ENCODE measurements at places on chromosomes 6 and 20.

DNA sequence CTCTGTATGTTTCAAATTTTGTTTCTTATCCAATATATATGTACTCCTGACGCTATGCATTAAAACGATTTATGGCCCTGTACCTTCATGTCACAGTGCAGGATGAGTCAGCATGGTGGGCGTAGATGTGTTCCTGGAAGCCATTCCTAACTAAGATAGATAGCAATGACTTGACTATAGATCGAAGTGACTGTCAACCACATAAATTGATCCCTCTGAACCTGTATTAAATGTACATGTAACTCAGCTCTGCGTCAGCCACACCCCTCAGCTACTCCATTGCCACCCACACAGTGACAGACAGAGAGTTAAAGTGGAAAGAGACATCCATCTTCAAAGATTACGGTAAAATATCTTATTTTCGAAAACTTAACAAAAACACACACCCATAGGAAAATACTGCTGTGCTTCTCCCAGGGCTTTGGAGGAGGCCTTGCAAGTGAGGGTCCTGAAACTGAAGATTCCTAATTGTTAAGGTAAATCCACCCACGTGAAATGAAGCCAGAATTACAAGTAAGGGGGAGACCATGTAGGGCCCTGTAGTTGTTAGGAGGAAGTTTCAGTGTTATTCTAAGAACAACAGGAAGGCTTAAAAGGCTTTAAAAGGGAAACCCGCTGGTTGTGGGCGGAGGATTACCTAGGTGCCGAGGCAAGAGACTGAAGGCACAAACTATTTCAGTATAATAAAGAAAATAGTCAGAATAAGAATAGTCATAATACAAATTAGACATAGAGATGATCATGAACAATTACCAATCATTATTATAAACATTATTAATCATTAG lies 10.3 kb upstream of the RAD21L1 start:
- DNase-seq: no peak

DNA sequence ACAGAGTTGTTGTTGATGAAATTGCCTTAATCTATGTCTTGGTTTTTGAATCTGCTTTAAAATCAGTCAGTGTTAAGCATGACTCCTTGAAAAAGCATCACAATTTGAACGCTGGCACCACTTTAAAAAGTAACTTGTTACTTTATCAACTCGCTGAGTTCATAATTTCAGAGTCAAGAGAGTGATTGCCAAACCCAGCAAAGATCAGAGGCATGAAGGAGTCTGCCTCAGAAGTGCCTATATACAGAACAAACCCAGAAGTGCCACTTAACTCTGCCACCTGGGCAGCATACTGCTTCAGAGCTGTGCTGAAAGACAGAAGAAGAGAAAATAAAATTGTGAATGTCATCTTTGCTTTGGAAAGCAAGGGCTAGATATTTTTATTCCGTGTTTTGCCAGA lies 73.6 kb upstream of the HCRTR2 start:
- DNase-seq: no peak

DNA sequence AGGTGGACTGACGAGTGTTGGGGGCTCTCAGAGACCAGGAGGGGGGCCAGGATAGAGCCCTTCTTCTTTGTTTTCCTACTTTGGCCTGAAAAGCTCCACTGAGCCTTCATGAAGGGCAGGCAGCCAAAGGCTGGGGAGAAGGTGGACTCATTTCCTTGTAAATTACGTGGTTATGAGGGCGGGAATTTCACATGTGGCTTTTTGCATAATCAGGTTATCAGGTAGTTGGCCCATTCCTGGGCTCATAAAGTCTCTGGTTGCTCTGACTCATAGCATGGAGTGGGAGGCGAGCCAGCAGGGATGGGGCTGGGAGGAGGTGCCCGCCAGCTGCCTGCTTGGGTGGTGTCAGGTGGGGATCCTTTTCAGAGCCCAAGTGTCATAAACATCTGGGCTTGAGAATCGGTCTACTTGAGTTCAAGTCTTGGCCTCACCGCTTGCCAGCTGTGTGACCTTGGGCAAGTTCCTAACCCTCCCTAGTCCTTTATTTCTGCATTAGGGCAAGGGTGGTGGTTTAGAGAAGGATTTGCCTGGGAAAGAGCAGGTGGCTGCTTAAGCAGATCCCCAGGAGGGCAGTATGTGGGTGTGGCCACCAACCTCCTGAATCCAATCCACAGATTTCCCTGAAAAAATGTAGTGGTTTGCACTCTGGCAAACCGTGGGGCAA lies 26.5 kb upstream of the RNF24 start:
- no peak for DNase-seq

GRCh38 chr20:63519668-63520503 lies 679 bp upstream of the PPDPF start:
- peak; percentile 57 for DNase-seq

DNA sequence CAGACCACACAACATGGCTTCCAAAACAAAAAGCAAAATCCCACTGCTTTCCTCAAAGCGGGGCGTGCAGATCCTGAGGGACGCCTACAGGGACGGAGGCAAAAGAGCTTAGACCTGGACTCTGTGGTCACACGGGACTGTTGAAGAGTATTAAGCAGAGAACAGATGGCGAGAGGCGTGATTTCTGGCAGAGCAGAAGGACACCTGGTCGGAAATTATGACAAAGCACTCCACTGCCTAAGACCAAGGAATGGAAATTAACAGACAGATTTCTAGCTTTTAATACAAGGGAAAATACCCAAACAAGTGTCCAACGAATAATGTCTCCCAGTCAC lies 15.4 kb downstream of the CST7 start:
- no peak for DNase-seq

DNA sequence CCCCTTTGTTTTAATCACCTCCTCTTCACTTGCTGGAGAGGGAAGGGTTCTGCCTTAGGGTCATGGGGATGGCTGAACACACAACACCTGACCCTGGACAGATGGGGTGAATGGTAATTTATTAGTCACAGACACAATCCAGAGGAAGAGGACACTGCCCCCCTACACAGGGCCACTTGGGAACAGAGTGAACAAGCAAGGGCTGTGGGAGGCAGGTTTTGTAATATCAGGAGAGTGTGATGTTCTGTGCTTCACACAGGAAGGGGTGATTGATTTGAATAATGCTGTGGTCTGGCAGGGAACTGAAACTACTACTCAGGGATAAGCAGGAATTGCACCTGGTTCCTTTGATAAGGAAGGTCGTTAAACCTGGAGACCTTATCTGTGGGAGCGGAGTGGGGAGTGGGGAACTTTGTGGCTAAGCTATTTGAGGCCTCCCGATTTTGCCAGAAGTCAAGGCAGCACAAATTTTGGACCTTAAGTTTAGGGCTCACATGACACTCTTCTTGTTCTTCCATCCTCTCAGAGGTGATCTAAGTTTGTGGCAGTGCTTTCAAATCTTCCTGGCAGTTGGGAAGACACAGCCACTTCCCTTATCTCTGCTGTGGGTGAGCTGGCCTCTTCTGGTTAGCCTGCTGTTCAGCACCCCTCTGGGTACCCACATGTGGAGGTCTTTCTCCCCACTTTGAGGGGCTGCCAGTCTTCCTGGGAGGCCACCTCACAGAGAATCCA lies 77.8 kb downstream of the CD164 start:
- DNase-seq: no peak

- no peak for DNase-seq
Measured at GRCh38 chr20:48816282-48817205, 11.3 kb downstream of the PREX1 start.

DNA sequence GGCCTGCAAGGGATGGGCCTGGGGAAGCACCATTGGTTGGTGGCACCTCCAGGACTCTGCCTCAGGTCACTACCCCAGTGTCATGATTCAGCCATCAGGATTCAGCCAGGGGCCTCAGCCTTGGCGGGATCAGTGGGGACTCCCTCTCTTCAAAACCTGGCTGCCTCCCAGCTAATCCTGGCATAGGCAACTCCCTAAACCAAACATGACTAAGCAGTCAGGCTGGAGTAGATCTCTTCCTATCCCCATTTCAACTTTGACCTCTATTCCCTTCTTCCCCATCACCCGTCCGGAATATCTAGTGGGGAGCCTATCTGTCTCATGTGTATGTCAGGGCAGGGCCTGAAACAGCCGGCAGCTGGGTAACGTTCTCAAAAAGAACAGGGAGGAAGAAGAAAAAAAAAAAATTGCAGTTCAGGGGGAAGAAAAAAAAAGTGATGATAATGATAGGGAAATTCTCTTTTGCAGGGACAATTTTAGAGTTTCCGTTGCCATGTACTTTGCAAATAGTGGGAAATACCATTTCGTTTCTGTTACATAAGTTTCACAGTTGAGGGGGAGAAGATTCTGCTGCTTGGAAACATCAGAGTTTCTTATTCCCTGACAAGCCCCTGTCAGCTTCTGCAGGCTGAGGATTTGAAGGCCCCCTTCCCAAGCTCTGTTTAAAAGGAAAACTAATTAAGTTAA lies 4.1 kb upstream of the PREX1 start:
- no peak for DNase-seq

DNA sequence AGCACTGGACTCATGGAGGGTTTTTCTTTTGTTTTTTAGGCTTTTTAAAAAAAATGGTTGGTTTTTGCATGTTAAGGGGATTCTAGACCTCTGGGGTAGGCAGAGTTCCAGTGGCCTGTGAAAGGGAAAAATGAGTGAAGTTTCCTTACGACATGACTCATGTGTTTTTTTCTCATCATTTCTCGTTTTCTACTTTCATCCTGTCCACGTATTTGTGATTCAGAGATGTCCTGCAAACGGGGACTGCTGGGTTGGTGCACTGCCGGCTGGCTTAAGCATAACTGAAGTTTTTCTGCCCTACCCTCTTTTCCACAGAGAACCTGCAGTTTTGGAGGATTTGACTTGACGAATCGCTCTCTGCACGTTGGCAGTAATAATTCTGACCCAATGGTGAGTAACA lies 182.3 kb downstream of the SASH1 start:
- DNase-seq: no peak

- no peak for DNase-seq
Measured at GRCh38 chr20:2972126-2972525, 71.3 kb upstream of the GNRH2 start.

Data from effector CD4-positive, alpha-beta T cell (primary cell).